Foreskin keratinocyte (primary cell): ENCODE measurements at places on chromosomes 7 and 10. TPM values are rescaled to one million over a fixed set of nuclear protein-coding genes. Genes with fewer than 3 reads are reported as not detected.

The PRR15 gene
- total RNA-seq: 5.0 and 5.7 TPM in 2 replicates

DNA sequence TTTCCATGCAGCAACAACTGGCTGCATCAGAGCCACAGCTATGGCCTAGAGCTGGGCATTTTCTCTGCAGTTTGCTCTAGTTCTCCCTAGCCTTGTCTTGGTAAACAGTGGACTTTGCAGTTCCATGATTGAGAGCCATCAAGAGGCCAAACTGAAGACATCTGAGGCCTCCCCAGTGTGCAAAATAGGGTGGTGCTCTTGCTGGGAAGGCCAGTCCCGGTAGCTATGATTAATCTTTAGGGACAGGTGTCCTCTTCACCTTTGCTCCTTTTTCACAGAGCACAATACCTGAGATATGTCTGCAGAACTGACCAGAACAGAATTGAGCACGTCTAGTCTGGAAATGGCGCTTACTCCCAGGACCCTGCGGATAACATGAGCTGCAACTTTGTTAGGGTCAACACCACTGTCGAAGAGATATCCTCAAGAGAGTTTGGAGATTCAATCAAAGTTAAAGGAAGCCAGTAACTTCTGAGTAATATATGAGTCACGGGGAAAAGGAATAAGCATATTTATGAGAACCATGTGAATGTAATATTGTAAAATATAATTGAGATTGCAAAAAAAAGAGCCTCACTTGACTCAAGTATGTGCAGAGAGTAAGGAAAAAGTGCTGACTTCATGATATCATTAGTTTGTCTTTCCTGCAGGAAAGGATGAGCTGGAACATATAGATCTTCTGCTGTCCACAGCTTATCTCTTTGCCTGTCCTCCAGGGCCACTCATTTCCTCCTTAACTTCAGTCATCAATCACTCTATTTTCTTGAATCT is 76.7 kb downstream of the ANK3 start:
- DNase-seq: peak; percentile 33

- DNase-seq: no peak
Observed at GRCh38 chr10:20457649-20458048, 439.5 kb downstream of the NEBL start.

GRCh38 chr7:100897772-100898454 is 2.2 kb upstream of the ACHE start:
- no peak for DNase-seq

DNA sequence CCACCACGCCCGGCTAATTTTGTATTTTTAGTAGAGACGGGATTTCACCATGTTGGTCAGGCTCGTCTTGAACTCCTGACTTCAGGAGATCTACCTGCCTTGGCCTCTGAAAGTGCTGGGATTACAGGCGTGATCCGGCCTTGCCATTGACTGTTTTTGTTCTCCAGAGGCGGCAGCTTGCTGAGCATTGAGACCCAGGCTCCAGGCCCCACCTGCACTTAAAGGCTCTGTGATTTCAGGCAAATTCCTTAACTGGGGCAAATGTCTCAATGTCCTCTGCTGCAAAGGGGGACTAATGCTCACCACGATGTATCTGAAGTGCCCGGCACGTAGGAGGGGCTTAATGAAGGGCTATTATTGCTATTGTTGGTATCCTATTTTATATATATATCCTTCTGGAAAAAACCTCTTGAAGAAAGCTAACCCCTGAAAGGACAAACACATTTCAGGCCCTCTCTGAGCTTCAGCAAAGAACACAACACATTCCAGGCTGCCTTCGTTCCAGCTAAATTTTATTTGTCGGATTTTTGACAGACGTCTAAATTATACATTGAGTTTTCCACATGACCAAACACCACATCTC is 29.0 kb downstream of the TRIM8 start:
- no peak for DNase-seq
